ENCODE measurements at places on chromosomes 3 and 15.

- no peak for DNase-seq
These were observed 45.0 kb downstream of the RFTN1 start for GRCh38 chr3:16468336-16469098.

GRCh38 chr3:29521751-29522150 is 240.9 kb downstream of the RBMS3 start:
- no peak for DNase-seq

DNA sequence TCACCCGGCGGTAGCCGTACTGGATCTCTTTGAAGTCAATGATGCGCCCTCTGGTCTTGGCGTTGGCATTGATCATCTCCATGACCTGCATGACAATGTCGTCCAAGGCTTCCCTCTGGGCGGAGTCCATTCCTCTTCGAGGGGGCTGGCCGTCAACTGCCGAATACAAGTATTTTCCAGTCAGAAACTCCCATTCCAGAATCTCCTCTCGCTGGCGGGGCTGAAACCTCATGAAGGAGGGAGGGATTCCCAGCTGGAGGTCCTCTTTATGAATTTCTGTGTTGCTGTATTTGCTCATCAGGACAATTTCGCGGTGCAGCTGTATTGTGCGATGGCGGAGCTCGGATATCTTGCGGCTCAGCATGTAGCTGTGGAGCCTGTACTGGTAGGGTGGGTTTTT is 73.4 kb downstream of the CHSY1 start:
- DNase-seq, result no peak

DNA sequence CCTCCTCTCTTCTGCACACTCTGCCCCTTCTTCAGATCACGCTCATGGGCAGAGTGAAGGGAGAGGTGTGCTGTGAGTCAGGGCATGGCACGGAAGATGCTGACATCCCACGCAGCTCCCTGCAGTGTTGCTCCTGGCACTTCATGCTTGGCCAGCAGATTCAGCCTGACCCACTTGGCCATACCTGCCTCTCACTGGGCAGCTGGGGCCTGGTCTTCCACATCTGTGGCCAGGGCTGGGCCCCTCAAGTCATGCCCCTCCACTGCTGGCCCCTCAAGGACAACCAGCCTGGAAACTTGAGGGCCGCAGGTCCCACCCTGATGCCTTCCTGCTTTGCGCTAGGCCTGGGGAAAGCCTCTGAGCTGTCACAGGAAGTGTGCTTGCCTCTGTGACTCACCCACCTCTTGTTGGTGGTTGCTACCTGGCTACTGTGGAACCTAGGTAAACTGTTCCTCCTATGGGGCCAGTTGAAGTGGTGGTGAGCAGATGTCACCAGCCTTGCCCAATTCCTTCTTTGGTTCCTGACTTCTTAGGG is 48.7 kb downstream of the BSN start:
- no peak for DNase-seq

- DNase-seq, result no peak
These were observed 400.6 kb downstream of the ZBTB20 start for GRCh38 chr3:114746502-114746901.

GRCh38 chr15:94586099-94586498 is 354.7 kb downstream of the MCTP2 start:
- DNase-seq, result no peak

DNA sequence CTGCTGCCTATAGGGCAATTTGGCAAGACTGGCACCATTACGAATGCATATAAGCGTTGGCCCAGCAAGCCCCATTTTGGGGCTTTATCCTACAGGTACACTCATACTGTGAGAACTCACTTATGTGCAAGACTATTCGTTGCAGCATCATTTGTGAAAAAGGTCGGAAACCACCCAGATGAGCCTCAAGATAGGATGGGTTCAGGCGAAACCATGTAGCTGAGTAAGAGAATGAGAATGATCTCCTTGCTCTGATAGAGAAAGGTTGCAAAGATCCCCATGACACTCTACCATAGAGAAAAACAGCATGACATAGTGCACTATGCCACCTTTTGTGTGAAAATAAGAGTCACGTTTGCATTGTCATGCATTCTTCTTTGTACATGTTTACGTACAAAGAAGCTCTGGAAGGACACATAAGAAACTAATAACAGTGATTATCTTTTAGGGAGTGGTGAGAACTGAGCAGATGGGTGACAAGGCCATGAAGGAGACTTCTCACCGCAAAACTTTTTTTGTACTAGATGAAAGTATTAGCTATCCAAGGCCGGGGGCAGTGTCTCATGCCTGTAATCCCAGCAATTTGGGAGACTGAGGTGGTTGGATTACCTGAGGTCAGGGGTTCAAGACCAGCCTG is 50.0 kb downstream of the RHCG start:
- no peak for DNase-seq

GRCh38 chr3:25289156-25289555 is 138.9 kb upstream of the RARB start:
- DNase-seq, result no peak

GRCh38 chr3:2516762-2517441 is 418.2 kb downstream of the CNTN4 start:
- DNase-seq, result no peak

GRCh38 chr3:149005416-149005815 is 14.1 kb downstream of the GYG1 start:
- no peak for DNase-seq
